ENCODE measurements at places on chromosomes 4 and X. TPM values are rescaled to one million over a fixed set of nuclear protein-coding genes. Genes with fewer than 3 reads are reported as not detected.

DNA sequence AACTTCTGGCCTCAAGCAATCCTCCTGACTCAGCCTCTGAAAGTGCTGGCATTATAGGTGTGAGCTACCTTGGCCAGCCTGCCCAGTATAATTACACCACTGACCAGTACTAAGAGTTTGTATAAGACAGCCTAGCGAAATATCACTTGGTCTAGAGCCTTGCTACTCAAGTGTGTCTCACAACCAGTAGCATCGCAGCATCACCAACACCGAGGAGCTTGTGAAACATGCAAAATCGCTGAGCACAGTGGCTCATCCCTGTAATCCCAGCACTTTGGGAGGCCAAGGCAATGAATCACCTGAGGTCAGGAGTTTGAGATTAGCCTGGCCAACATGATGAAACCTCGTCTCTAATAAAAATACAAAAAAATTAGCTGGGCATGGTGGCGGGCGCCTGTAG, 102.0 kb upstream of the GATB start:
- DNase-seq = no peak

DNA sequence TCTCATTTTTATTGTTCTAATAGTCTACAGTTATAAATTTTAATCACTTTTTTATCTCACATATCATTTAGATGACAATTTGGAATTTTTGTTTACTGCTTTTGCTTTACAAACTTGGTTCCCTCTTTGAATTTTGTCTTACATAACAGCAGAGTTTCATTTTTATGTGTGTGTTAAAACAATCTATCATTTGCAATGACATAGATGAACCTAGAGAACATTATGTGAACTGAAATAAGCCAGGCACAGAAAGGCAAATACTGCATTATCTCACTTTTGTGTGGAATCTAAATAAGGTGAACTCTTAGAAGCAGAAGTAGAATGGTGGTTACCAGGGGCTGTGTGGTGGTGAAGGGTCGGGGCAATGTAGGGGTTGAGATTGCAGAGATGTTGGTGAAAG, 170.7 kb downstream of the GASK1B start:
- no peak for DNase-seq

- no peak for DNase-seq
Observed at GRCh38 chrX:40996886-40997530, 88.2 kb upstream of the USP9X start.

Gene RENBP
- 11.2 TPM for total RNA-seq

Gene ZFP42
- total RNA-seq = not detected

DNA sequence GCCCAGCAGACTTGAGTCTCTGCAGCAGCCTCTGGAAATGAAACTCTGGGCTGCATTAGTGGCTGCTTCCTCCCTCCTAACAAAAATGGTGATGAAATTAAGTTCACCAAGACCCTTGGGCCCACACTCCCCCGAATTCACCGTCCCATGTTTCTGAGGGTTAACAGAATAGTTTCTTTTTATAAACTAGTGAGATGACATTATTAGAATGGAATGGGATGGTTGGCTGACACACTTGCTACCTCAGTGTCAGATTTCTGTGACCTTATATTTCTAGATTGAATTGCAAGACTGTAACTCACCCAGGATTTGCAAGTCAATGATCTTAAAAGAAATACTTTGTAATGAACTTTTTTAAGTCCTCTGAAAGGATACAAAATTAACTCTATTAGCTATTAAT, 127.1 kb downstream of the SHROOM3 start:
- no peak for DNase-seq

GRCh38 chrX:37871626-37872302, 24.4 kb upstream of the DYNLT3 start:
- DNase-seq = peak; percentile 3

Gene PFKFB1
- not detected for total RNA-seq

Gene LRAT
- total RNA-seq = not detected

DNA sequence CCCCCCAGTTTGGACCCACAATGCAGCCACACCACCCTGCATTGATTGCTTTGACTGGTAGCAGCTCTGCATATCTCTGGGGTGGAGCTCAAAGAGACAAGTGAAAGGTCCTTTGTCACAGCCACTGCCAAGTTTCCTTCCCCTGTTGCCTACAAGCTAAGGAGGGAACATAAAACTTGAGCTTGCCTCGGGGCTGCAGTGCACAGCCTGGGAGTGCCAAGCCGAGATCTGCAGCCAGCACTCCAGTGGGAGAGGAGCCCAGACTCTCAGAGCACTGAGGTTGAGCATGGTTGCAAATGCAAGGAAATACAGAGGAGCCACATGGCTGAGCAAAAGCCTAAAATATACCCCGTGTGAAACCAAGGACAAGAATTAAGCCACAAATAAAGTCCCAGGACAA, 142.2 kb downstream of the DKK2 start:
- DNase-seq = no peak

Gene PAGE2
- total RNA-seq = not detected

DNA sequence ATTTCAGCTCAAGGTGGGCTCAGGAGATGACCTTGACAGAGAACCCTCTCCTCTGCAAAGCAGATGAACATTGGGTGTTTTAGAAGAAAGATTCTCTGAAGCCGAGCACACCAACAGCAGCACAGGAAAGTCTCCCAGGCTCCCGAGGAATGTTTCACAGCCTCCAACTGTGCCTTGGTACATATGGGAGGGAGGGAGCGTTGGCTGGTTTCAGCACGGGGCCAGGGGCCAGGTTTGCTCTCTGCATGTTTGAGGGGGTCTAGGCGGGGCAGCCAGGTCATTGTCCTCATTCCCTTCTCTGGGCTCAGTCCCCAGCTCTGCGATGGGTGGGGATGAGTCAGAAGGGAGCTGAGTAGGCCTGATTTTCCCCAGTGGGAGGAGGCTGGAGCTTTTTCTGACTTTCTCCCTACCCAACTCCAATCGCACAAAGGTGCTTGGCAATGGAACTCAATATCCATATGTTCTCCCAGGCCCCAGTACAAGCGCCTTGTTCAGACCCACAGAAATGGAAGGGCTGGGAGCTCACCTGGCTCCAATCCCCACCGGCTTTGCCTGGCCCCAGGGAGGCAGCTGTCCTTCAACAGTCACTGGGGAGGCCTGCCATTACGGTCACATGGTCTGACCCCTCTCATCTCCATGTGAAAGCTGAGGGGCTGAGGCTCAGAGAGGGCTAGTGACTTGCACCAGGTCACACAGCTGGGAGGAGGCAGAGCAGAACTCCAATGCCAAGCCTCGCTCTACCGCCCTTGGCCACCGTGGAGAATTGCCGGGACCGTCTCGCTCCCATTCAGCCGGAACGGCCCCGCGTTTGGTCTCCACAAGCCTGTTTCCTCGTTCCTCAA, 108.4 kb upstream of the AFAP1 start:
- DNase-seq = no peak

DNA sequence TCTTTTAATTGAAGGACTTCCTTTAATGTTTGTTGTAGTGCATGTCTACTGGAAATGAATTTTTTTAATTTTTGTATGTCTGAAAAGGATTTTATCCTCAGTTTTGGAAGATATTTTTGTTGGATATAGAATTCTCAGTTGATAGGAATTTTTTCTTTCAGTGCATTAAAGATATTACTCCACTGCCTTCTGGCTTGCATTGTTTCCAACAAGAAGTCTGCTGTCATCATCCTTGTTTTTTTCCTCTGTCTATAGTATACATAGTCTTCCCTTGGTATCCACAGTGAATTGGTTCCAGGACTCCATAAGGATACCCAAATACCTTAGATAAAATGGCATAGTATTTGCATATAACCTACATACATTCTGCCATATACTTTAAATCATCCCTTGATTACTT, 33.5 kb downstream of the SCD5 start:
- no peak for DNase-seq

GRCh38 chrX:118370921-118371624, 25.2 kb downstream of the WDR44 start:
- DNase-seq = no peak

DNA sequence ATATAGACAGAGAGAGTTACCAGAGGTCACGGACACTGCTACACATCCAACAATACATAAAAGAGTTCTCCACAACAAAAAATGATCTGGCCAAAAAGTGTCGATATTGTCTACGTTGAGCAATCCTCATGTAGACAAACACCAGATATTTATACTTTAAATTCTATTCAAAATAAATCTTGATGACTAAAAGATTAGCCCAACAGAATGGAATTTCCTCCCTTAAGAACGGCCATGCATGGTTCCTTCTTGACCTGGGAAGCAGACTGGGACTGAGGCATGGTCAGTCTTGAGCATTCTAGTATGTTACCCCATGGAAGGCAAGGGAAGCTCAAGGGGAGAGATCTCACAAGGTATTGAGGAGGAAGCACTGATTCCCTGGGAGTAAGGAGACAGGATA, 43.5 kb downstream of the LHFPL1 start:
- DNase-seq = no peak

Gene PABPC5
- 1.8 TPM for total RNA-seq

- DNase-seq = no peak
Observed at GRCh38 chr4:87977521-87978278, 2.2 kb downstream of the SPP1 start.

DNA sequence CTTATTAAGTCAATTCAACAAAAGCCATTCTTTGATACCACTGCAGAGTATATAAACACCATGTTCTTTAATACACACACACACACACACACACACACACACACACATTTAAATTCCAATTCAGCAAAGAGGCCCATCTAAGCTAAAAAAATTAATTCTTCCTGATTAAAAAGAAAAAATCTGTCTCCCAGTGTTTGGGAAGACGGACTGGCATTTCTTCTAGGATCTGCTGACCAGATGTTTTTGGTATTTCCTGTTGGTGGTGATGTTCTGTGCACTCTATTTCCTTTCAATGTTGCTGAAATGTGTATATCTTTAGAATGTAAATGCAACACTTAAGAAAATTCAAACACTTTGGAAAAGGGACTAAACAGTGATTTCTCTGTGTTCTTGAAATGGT, 243.8 kb downstream of the THOC2 start:
- DNase-seq = no peak

DNA sequence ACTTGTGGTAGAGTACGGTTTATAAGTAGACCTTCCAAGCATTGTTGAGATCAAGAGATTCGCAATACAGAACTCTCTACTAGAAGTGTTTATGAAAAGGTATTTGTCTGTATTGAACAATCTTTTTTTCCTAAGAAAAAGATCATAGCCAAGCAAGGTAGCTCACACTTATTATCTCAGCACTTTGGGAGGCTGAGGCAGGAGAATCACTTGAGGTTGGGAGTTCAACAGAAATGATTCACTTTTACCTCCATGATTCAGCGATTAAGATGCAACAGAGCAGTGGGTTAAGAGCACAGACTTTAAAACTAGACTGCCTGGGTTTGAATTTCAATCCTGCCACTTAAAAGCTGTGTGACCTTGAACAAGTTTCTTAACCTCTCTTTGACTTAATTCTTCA, 74.3 kb downstream of the TMEM156 start:
- DNase-seq = no peak

Gene LNX1
- 24.1 TPM for total RNA-seq

GRCh38 chr4:126748736-126749135, 884.0 kb upstream of the INTU start:
- DNase-seq = no peak

DNA sequence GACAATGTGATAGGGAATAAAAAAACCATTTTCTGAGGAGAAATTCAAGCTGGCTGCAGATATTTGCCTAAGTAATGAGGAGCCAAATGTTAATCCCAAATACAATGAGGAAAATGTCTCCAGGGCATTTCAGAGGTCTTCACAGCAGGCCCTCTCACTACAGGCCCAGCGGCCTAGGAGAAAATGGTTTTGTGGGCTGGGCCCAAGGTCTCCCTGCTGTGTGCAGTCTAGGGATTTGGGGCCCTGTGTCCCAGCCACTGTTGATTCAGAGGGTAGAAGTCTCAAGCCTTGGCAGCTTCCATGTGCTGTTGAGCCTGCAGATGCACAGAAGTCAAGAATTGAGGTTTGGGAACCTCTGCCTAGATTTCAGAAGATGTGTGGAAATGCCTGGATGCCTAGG, 778.7 kb downstream of the CENPC start:
- DNase-seq = no peak

Gene SMIM10L2A
- 0.63 TPM for total RNA-seq

DNA sequence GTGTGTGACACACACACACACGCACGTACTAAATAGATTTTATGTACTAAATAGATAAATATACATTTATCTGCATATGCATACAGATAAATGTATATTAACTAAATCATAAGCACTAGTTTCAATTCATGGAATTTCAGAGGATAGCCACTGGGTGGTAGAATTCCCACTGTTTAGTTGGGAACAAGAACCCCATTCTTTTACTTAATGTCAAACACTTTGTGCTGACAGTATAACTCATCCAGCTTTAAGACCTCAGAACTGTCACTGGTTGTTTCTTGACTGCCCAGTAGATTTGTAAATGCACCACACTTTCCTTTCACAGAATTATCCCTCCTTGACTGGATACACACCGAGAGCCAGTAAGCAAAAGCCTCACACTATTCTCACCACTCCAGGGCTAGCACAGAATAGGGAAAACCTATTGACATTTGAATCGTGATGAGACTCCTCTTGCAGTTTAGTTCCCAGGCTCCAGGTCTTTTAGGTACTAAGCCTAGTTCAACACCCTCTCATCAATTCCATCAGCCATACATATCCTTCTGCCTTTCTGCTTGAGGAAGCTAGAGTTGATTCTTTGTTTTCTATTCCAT, 32.4 kb downstream of the PPARGC1A start:
- no peak for DNase-seq

Gene PARM1
- total RNA-seq = 263 TPM

Gene SYTL4
- total RNA-seq = 13.1 TPM

DNA sequence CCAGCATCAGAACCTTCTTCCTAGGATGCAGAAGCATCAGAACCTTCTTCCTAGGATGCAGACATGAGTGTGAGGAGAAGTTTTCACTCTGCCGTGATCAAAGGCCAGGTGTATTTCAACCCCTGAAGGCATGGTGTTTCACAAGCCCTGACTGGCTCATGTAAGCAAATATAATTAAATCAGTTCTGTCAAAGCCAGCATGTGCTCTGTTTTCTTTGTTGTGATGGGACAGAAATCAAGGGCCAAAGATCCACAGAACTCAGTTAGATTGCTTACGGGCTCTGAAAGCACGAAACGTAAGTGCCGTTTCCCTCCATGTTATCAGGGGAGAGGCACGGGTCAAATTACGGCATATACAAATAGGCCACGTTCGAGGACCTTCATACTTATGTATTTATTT, 32.0 kb upstream of the CLDN24 start:
- DNase-seq = no peak

- DNase-seq = no peak
Observed at GRCh38 chr4:152045449-152045806, 284.6 kb upstream of the GATB start.

DNA sequence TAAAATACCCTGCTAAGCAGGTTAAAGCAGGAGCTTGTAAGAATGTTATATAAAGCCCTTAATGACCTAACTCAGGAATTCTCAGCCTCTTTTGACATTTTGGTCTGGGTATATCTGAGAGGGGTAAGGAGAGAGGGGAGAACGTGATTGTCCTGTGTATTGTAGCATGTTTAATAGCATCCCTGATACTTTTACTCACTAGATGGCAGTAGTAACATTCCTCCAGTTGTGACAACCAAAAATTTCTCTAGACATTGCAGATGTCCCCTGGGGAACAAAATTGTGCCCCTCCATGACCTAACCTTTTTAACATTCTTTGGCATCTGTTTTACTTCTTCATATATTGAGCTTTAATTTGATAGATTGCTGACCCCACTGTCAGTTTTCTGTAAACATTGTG, 17.9 kb downstream of the SMARCA5 start:
- no peak for DNase-seq

- no peak for DNase-seq
Observed at GRCh38 chr4:83947830-83948193, 411.9 kb downstream of the GPAT3 start.

All from thoracic aorta (tissue), 2 donors.